ENCODE measurements at places on chromosomes 6 and 20.
A peak's percentile ranks its signal among the peaks of the same experiment; 100 is the strongest.

DNA sequence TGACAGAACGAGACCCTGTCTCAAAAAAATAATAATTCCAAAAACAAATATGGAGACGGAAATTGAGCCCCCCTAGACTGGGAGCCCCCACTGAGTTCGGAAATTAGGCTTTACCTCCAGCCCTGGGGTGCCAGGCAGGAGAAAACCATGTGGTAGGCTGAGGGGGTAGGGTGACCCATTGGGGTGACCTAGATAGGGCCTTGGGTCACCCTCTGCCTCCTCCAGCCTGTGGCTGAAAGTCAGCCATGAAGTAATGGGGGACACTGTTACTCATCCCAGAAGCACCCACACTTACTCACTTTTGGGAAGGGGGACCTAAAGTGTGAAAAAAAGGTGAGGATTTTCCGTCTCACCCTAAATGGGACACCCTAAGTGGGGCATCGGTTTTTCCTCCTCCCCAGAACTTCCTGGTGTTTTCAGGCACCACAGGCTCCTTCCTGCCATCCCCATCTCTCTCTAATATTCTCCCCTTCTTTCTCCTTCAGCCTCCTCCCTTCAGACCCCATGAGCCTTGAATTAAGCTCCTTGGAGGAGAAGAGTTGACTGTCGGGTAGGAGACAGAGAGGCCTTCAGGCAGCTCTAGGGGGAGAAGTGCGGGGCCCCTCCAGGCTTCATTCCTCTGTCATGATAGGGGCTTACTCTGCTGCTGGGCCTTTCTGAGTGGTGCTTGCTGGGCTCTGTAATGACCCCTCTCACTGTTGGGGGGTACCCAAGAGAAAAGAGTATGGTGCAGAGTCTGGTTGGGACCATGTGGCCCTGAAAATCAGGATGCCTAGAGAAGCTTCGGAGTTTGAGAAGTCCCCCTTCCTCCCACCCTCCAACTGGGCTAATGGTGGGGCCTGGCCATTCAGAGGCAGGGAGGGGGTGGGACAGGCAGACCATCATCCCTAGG is 2.4 kb downstream of the LTB start:
- no peak for DNase-seq

GRCh38 chr6:154411076-154411475 is 54.5 kb upstream of the IPCEF1 start:
- DNase-seq: no peak

GRCh38 chr6:12182676-12183075 is 107.5 kb upstream of the EDN1 start:
- no peak for DNase-seq

GRCh38 chr20:23152308-23152892 is 66.3 kb upstream of the CD93 start:
- no peak for DNase-seq

DNA sequence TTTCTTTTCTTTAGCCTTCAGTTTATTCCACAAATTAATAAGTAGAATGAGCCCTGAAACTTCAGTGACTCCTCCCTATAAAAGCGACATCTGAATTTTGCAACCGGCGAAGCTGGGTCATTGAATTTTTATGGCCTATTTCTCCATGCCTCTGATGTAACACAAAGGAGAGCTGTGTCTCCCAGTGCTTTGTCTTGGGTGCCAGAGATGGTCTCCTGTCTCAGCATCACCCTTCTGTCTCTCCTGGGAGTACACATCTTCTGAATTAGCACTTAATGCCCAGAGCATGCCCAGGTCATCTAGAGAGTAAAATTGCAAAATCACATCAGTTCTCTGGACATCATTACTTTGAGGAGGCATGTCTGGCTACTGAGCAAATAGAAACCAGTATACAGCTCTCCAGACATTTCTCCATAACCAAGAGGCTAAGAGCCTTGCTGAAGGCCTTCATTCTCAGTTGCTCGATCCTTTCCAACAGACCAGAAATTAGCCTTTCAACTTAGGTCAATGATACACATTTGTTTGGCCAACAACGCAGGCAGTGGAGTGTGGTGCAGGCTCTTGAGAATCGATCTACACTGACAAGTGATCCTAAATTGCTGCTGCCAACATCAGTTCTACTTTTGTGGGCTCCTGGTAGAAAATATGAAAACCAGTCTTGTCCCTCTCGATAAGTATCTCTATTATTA is 176.0 kb upstream of the FOXQ1 start:
- DNase-seq: no peak

DNA sequence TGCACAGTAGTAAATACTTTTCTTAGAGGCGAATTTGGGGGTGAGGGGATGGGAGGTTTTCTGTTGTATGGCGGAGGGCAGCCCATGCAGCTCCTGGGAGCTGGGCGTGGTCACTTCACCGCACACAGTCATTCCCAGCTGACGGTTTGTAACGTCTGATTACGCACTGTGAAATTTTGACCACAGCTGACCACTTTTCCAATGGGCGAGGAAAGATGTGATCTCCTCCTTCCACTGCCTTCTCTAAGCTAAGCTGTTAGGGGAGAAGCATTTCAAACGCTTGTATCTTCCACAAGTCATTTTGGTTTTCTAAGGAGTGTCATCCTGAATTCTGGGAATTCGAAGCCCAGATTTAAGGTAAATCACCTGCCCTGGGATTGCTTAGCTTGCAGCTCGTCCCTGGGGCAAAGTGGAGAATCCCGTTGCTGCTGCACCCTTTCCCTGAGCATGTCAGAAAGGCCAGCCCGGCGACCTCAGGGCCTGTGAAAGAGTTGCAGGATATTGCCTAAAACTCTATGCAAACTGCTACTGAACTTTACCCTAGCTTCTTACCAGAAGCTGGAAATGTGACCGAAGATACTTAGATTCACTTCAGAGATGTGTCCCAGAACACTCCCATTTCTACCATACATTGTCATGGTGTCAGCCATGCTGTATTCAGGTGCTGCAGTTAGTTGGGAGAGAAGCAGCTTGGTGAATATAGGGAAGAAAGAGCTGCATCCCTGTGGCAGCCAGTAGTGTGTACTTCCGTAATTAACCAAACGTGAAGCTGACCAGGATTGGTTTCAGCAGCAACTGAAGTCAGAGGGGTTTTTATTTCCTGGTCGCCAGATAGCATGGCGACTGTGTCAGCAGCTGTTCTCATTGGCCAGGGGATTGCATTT is 58.9 kb downstream of the RREB1 start:
- peak; percentile 78 for DNase-seq

DNA sequence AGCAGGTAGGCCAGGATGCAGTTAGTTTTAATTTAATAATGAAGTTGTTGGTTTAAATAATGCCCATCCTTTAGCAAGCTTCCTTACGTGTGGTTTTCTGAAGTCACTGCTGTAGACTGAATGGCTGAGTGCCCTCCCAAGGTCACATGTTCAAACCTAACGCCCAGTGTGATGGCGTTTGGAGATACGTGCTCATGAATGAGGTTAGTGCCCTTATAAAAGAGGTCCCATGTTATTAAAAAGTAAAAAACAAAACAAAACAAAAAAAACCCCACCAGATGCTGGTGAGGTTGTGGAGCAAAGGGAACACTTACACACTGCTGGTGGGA is 16.3 kb downstream of the LRP11 start:
- no peak for DNase-seq

DNA sequence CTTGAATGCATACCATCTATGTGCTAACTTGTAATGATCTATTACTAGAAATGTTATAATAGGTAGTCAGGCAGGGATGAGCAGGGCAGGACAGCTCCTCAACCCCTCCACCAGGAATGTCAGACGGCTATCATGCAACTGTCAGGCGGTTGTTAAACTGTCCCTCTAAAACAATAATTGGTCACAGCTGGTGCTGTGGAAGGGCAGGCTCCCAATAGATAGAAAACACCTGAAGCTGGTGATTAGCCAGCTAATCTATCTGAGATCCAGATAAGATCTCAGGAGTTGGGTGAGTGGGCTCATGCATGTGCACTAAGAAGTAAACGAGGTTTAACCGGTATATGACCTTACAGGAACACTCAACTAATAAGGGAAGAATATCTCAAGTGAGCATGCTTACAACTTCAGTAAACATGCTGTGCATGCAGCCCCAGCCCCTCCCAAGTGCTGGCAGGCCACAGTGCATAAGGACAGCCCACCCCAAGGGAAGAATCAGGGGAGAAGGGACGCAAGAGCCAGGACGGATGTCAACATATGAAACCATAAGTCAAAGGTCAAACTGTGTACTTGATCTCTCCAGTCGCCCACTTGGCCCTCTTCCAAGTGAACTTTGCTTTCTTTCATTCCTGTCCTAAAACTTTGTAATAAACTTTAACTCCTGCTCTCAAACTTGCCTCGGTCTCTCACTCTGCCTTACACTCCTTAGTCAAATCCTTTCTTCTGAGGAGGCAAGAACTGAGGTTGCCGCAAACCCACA is 566.2 kb upstream of the NRSN1 start:
- DNase-seq: no peak

- DNase-seq: no peak
Measured at GRCh38 chr6:89581689-89582088, 56.9 kb downstream of the LYRM2 start.

All from tongue (tissue), 3 donors.